BE2C (cell line): ENCODE measurements at places on chromosomes 7 and 10.

DNA sequence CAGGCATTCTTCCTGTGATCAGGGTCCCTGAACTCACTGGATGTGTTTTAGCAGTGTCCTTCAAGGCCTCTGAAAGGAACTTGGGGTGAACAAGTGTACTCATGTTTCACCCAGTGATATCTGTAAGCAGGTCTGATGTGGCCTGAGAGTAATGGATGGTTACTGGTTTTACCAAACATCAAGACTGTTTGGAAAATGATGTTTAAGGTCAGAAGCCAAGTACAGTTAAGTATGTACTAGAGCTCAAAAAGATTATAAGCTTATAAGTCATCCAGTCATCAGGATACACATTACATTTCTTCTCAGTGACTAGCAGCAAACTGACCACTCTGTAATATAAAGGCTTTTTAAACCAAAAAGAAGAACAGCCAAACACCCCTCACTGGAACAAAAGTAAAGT is 79.8 kb upstream of the PTN start:
- DNase-seq: no peak

GRCh38 chr7:1076184-1077072 is 11.5 kb upstream of the GPER1 start:
- DNase-seq: no peak

DNA sequence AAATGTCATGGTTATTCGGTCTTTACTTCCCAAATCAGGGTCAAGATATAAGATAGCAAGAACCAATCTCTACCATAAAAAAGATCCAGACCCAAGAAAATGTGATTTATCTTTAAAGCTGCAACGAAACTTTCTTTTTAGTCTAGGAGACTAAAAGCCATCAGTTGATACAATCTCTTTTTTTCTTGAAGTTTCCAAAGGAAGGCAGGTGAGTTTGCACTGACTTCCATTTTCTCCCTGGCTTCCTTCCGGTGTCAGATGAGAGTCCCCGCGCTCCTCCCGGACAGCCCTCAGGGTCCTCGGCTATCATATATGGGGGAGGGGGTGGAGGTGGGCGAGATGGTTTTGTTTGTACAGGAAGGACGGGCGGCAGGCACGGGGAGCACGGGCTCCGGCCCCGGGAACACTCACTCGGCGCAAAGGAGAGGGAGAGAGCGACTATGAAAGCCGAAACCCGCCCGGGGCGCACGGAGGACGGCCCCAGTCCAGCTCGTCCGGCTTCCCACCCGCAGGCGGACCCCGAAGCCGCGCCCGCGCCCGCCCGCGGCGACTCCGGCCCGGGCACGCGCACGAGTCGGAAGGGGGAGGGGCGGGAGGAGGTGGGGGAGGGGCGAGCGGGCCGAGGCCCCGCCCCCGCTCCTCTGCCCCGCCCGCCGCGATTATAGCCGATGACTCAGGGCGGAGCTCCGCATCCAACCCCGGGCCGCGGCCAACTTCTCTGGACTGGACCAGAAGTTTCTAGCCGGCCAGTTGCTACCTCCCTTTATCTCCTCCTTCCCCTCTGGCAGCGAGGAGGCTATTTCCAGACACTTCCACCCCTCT is at the start of gene BAG3:
BAG3 (plus strand) TSS at position 689 of the 822 bp plus-strand sequence. CDS start 296 bp downstream, outside the sequence.
- peak; percentile 88 for DNase-seq

DNA sequence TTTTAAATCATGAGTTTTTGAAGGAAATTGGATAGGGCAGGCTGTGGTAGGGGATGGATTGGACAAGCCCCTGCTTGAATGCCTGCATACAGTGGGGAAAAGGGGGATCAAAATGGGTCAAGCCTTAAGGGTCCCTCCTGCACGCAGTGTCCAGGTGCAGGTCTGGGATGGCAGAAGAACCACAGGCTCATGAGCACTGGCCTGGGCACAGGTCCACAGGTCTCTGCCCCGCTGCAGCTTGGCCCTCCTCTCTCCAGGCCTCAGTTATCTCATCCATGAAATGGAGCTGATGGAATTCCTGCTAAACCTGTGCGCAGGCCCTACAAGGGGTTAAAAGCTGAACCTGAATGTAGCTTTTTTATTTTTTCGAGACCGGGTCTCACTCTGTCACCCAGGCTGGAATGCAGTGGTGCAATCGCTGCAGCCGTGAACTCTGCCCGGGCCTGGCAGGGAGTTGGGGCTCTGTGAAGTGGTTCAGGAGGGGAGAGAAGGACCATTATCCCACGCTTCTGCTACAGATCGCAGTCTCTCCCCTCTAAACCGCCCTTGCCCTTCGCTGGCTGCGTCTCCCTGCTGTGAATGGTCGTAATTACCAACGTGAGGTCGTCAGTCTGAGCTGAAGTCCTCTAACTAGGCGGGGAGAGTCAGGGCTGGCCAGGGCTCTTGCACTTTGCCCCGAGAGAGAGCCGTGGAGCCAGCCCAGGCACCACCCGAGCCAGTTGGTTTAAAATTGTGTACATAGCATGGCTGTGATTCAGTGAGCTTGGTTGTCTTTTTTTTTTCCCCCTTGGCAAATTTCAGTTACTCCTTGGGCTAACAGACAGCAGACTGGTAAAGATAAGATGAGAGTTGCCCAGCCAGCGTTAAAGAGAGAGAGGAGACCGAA is 77.5 kb upstream of the GTF2I start:
- DNase-seq: no peak
